ENCODE measurements at places on chromosomes 7 and 10. TPM values are rescaled to one million over a fixed set of nuclear protein-coding genes. Genes with fewer than 3 reads are reported as not detected.

ARL4A gene
- total RNA-seq, result 92.1 TPM

SLC29A3 gene
- 3.3 TPM for total RNA-seq

TAS2R41 gene
- 0.52 TPM for total RNA-seq

DNA sequence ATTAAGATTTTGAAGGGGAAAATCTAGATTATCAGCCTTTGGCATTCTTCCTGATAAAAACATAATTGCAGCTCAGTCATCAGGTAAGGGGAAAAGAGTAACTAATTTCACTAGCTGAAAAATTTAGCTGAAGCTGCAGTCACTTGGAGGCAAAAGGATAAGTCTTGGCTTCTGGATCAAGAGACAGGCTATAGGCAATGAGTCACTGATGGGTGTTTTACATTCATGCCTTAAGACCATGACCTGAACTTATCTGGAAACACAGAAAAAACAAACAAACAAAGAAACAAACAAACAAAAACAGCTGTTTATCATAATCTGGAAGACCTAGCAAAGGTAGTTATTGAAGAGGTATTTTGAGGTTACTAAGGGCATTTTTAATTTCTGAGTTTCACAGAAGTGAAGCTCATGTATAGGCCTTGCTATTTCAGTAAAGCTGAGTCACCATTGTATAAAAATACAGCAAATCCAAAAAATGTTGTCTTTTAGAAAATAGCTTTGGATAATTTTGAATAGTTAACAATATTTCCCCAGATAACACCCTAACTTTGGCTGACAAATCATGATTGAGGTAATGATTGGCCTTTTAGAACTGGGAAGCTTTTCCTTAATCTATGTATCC, 40.3 kb downstream of the ZNF22 start:
- no peaks in the 10 kb centered on the region for H3K36me3 ChIP-seq
- H3K4me3 ChIP-seq, result no peak overlapping the region
- no peak for DNase-seq
- H3K27me3 ChIP-seq, result peaks cover 11% of the 10 kb centered on the region
- H3K4me1 ChIP-seq, result peaks cover 2% of the 10 kb centered on the region

DNA sequence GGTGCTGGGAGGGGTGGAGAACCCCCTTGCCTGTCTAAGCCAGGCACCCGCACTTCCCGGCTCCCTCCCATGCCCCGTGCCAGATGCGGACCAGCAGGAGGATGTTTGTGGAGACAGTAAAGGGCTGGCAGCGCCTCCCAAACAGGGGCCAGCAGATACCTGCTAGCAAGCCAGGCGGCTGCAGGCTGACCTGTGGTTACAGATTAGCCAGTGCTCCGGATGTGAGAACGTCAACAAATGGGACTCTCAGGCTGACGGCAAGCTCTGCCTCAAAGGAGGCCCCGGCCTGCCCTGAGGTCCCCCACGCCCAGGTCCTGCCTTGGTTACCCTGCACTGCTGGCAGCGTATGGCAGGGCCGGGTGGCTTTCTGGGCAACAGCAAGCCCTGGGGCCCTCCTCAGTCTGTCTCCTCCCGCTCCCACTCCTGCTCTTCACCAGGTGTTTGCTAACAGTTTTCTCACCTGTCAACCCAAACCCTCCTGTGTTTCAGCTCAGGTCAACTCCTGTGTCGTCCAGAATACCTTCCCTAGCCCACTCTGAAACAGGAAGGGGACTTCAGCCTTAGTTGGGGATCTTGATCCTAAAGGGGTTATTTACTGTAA, 85.4 kb downstream of the NEURL1 start:
- peaks cover 6% of the 10 kb centered on the region for H3K27me3 ChIP-seq
- no peak overlapping the region for H3K27ac ChIP-seq
- no peak overlapping the region for H3K4me3 ChIP-seq

- no peak for DNase-seq
- H3K27ac ChIP-seq, result no peak overlapping the region
- H3K27me3 ChIP-seq, result peaks cover 46% of the 10 kb centered on the region
- H3K36me3 ChIP-seq, result peaks cover 4% of the 10 kb centered on the region
Measured at GRCh38 chr7:22574754-22575520, 74.9 kb upstream of the STEAP1B start.
